ENCODE measurements at places on chromosomes 3 and 15.

- DNase-seq = no peak
These were observed 8.6 kb upstream of the PPM1L start for GRCh38 chr3:160747422-160747821.

GRCh38 chr3:187888701-187889100 is 143.4 kb upstream of the BCL6 start:
- DNase-seq = no peak

GRCh38 chr3:14318646-14319045 is 83.8 kb upstream of the SLC6A6 start:
- DNase-seq = no peak

- no peak for DNase-seq
These were observed 75.9 kb downstream of the KLF13 start for GRCh38 chr15:31402511-31403056.

GRCh38 chr15:39493424-39494067 is 87.3 kb upstream of the THBS1 start:
- DNase-seq = no peak

GRCh38 chr3:131731709-131732108 is 228.9 kb upstream of the MRPL3 start:
- DNase-seq = no peak

- DNase-seq = peak; percentile 60
These were observed 20.5 kb downstream of the BOC start for GRCh38 chr3:113231827-113232253.

- no peak for DNase-seq
These were observed 55.6 kb upstream of the XCR1 start for GRCh38 chr3:46082849-46083248.

DNA sequence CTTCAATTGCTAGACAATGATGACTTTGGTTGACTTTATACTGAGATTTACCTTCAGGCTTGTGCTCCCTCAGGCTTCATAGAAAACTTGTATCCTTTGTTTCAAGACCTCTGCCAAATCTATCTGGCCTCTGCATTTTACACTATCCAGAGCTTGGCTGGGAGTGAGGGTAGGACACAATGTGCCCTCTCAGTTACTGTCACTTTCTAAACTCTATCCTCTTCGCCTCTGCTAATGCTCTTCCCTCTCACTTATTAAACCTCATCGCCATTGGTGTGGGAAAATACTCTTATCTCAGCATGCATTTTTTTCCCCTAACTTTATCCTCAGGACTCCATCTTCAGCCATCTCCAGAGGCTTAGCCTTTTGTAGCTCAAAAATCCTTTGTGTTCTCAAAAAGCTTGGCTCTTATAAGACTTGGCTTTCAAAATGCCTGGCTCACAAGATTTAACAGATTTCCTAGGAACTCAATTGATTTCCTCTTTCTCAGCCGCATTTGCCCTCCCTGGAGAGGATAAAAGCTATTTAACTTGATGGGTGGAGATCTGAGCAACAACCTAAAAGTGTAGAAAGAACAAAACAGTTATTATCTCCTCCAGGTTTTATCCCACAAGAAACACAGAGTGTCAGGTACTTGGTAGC is 28.3 kb downstream of the SUCNR1 start:
- DNase-seq = no peak

- no peak for DNase-seq
These were observed 49.2 kb upstream of the RYK start for GRCh38 chr3:134299888-134300206.

- DNase-seq = no peak
These were observed 345.4 kb downstream of the ERC2 start for GRCh38 chr3:56122911-56123310.

- no peak for DNase-seq
These were observed 431.1 kb downstream of the MFSD1 start for GRCh38 chr3:159232966-159233365.

GRCh38 chr3:134680796-134681521 is 30.1 kb upstream of the KY start:
- no peak for DNase-seq

GRCh38 chr3:54443561-54444161 is 321.3 kb downstream of the CACNA2D3 start:
- DNase-seq = no peak

GRCh38 chr15:69338535-69339213 is 40.0 kb downstream of the PAQR5 start:
- DNase-seq = no peak

GRCh38 chr15:51180011-51180410 is 85.3 kb upstream of the TNFAIP8L3 start:
- no peak for DNase-seq

GRCh38 chr3:30285188-30286006 is 321.0 kb upstream of the TGFBR2 start:
- no peak for DNase-seq

DNA sequence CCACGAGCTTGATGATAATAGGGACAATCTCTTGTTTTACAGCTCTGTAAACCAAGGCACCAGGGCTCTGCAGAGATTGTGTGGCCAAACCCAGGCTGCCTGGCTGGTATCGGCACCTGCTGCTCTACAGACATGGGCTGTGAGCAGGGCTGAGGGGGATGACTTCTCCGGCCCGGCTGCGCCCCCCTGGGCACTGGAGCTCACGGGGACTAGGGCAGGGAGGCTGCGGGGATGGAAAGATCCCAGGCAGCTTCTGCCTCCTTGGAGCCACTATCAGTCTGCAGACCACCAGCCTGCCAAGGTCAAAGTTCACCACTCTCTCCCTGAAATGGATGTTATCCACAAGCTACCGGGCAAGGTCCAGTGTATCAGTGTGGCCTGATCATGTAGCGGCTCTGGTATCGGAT is 22.0 kb upstream of the PIGZ start:
- no peak for DNase-seq

DNA sequence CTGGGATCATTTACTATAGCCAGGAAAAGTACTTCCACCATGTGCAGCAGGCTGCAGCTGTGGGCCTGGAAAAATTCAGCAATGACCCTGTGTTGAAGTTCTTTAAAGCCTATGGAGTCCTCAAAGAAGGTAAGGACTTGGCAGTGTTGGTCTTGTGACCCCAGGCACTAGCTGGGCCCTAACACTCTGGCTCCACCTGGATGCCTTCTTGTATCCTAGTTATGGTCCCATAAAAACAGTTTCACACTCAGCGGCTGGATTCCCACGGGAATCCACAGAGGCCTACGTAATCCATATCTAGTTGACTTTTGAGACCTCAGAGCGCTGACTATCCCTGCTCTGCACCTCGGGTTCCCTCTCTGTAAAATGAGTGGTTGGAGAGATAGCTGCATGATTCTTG is 1.6 kb downstream of the TTC21A start:
- no peak for DNase-seq

DNA sequence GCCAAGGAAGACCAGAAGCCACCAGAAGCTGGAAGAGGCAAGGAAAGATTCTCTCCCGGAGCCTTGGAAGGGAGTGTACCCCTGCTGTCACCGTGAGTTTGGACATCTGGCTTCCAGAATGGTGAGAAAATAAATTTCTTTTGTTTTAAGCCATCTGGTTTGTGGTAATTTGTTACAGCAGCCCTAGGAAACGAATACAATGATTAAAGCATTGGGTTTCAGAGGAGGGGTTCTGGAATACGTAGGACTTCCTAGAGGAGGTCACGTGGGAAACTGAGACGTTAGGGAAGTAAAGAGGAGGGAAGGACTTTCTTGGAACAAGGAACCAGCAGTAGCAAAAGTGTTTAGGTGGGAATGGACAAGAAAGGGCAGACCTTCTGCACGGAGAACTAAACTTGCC is 377.7 kb downstream of the IL20RB start:
- DNase-seq = no peak

DNA sequence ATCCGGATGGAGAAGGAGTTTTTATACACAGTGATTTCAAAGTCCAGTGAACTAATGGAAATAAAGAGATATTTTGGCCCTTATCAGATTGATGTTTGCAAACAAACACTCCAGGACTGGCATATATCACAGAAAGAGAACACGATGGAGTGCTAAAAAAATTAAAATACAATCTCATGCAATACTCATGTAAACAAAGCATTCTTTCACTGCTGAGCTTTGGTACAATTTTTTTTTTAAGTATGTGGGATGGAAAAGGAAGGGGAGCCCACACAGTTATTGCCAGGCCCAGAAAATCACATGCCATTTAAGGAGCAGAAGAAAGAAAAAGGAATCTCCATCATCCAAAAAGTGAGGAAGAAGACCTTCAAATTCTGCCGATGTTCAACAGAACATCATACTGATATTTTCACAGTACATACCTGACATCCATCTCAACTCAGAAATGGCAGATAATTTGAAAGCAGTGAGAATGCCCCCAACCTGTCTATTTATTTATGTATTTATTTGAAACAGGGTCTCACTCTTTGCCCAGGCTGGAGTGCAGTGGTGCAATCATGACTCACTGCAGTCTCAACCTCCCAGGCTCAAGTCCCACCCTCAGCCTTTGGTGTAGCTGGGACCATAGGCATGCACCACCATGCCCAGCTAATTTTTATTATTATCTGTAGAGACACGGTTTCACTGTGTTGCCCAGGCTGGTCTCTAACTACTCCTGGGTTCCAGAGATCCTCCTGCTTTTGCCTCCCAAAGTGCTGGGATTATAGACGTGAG is 107.5 kb upstream of the SLC2A2 start:
- no peak for DNase-seq

GRCh38 chr3:157160658-157161424 is 894 bp upstream of the CCNL1 start:
- DNase-seq = peak; percentile 38

GRCh38 chr3:57820479-57820878 is 64.4 kb downstream of the SLMAP start:
- DNase-seq = no peak

GRCh38 chr15:64634027-64634426 is 141.4 kb downstream of the RBPMS2 start:
- no peak for DNase-seq

- DNase-seq = no peak
These were observed 72.4 kb upstream of the BBX start for GRCh38 chr3:107450254-107450893.

DNA sequence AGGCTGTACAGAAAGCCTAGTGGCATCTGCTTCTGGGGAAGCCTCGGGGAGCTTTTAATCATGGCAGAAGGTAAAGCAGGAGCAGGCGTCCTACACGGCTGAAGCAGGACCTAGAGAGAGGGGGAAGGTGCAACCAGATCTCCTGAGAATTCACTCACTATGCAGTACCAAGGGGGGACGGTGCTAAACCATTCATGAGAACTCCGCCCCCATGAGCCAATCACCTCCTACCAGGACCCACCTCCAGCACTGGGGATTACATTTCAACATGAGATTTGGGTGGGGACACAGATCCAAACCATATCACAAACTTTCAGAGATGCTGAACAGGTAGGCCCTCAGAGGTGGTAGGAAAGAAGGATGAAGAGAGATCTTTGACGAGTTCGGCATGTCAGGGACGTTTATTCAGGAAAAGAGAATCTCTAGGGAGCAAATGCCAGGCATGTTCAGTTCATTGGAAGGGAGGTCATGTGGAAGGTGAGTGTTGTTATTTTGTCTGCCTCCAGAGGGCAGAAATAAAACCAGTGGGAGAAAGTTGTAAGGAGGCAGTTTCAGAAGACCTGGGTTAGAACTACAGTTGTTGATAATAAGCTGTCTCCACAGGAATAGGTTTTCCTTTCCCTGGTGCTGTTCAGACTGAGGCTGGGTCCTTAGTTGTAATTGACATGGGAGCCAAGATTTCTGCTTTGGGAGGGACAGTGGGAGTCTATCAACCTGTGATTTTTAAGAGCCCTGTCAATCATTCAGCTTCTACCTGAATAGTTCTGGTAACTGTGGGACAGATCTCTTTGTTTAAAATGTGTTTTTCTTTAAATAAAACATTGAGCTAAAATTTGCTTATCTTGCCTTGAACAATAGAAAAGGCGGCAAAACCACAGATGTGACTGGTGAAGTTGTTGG is 4.3 kb upstream of the FNDC3B start:
- DNase-seq = peak; percentile 30

GRCh38 chr15:52790169-52790708 is at the start of gene ONECUT1:
Gene ONECUT1 (minus strand): TSS chr15:52790336. CDS start chr15:52789884, 452 bp downstream.
- DNase-seq = peak; percentile 31

- no peak for DNase-seq
These were observed 267.4 kb upstream of the THBS1 start for GRCh38 chr15:39313467-39313866.

DNA sequence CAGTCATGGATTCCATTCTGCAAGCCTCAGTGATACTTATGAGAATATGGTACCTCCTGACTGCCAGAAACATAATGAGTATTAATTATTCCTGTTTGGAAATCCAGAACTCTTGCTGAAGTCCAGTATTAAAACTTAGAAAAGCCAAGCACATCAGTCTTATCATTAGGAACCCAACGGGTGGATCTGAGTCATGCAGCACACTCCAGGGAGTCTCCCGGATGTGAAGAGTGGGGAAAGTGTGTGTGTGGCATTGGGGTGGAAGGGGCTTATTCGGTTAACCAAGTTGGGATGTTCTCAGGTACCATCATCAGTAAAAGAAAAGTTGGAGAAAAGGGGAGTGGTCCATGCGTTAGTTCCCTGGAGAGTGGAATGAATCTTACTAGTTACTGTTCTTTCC is 181.1 kb downstream of the PLCL2 start:
- no peak for DNase-seq

- DNase-seq = no peak
These were observed 61.0 kb downstream of the OCA2 start for GRCh38 chr15:28037969-28038590.

GRCh38 chr15:45635191-45635638 is 386 bp downstream of the SQOR start:
- no peak for DNase-seq

DNA sequence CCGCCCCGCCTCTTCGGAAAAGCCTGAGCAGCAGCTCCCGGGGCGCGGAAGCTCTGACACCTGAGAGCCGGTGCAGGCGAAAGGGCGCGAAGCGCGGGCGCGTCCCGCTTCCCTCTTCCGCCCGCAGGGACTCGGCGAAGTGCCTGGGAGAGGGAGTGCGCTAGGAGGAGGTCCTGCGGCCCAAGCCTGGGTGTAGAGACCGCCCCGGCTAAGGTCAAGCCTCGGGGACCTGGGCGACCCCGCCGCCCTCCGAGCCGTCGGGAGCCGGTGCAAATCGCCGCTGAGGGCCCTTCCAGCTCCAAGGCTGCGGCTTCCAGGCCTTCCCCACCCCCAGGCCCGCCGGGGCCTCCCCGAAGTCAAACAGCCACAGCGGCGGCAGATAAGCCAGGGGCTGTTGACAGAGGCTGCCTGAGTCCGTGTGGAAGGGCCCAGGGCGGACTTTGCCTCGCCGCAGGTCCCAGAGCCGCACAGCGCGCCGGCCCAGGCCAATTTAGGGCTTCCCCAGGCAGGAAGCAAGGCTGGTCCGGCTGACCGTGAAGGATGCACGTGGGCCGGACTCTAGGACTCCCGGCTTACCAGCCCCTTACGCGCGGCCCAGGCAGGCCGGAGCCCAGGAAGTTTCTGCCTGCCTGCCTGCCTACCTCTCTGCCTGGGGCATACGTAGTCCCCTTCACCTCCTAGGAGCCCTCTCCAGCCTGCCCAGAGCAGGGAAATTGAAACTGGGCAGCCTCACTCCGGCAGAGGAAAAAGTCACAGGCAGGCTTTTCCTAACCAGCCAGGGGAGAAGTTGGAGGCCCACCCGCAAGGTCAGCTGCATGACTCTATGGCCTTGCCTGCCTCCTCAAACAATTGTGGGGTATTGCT is 2.3 kb downstream of the ITPKA start:
- DNase-seq = no peak
